Astrocyte of the spinal cord (primary cell): ENCODE measurements at places on chromosomes 1 and 21.
A peak's percentile ranks its signal among the peaks of the same experiment; 100 is the strongest.

GRCh38 chr21:25126564-25126963 lies 480.7 kb downstream of the MRPL39 start:
- DNase-seq: no peak

DNA sequence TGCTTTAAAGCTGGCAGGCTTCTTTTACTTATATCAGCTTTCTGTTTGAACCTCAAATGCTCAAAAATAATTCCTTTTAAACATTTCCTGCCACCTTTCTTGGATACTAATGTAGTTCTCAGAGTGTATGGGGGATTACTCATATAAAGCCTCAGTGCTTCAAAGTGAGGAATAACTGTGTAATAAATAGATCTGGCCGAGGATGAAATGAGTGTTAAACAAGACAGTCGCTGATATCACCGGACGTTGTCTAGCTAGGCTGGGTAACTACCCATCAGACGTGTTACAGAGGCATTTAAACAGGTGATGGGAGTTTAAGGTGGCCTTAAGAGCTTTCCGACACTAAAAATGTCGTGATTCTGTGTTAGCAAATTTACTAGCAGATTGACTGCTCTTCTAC lies 53.1 kb downstream of the VANGL2 start:
- no peak for DNase-seq

- no peak for DNase-seq
Observed at GRCh38 chr1:207868251-207868773, 42.6 kb downstream of the CD34 start.

DNA sequence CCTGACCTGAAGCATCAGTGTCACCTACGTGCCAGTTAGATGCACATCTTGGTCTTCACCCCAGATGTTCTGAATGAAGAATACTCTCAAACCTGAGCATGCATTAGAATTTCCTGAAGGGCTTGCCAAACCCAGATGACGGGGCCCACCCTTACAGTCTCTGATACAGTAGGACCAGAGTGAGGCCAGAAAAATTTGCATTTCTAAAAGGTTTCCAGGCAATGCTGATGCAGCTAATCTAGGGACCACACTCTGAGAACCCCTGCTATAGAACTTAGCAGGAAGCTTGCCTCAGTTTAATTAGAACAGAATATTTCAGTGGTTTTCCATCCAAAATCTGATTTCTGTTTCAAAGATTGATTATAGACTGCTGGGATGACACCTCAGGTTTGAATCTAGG lies 9.9 kb upstream of the CTBS start:
- DNase-seq: no peak

DNA sequence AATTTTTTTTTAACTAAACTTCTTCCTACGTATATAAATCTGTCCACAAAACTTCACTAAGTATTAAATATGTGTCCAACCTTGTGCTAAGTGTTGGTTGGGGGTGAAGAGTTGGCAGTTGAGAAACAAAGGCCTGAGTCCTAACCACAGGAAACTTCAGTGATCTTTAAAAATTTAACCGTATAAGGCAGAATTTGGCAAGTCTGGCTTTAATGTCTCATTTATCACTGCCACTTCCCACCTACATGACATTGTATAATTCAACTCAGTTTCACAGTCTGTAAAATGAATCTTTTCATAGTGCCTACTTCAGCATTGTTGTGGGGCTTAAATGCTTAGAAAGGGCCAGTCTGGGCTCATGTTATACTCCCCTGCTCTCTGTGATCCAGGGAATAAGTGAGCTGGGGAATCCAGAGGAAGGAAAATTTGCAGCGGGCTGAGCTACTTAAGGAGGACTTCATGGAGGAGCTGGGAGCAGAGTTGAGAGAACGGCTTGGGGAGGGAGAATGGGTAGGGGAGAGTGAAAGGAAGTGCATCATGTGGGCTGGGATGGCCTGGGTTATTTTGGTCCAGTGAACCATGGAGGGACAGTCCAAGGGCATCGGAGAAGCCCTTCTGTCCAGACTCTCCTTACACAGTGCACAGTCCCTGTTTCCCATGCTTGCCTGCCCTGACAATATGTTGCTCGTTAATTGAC lies 14.5 kb downstream of the IFNAR2 start:
- DNase-seq: no peak

- DNase-seq: no peak
Observed at GRCh38 chr1:58919959-58920321, 136.1 kb upstream of the JUN start.

DNA sequence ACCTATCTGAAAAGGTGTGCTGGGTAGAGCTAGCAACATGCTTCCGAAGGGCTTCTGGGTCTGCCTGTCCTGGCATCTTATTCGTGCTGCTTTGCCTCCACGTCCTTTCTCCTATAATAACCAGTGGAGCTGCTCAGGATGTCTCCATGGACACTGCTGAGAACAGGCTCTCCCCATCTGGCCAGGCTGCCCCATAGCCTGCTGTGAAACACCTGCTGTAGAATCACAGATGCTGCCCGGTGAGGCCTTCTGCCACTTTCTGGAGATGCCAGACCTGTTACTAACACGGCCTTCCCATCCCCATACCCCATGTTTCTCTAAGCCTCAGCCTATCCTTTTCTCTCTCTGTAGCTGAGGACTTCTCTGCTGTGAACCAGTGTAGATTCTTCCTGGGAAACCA lies 120.5 kb downstream of the IER5 start:
- no peak for DNase-seq

GRCh38 chr21:25036775-25037174 lies 570.5 kb downstream of the MRPL39 start:
- DNase-seq: no peak

DNA sequence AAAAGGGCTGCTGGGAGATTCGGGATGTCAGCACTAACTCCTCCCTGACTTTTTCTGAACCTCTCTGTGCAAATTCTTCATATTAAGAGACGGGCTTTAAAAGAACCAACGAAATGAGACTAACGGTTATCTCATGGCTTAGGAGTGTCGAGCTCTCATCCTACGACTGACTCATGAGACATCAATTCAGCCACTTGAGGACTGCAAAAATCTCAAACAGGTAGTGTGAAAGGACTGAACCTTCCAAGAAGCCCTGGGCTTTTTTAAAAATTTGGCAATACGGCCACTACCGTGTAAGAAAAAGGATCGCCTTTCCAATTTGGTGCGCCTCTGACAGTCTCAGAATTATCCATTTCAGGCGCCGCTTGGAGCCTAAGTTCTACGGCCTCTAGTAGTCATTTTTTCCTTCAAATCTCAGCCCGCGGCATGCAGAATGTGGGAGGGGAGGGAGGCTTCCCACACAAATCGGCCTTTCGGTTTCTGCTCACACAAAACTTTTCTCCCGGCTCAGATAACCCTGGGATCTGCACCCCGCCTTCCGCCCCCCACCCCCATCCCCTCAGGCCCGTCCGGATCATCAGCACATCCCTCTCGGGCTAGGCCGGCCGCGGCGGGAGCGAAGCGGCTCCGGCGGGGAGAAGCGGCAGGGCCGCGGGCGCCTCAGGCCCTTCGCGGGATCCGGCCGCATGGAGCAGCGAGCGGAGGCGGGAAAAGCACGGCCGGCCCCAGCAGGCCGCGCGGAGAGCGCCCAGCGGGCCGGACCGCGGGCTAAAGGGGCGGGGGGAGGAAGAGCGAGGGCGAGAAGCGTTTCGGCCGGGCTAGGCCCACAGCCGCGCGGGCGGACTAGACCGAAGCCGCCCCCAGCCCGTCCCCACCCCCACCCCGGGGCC lies 618 bp downstream of the HNRNPR start:
- peak; percentile 70 for DNase-seq

DNA sequence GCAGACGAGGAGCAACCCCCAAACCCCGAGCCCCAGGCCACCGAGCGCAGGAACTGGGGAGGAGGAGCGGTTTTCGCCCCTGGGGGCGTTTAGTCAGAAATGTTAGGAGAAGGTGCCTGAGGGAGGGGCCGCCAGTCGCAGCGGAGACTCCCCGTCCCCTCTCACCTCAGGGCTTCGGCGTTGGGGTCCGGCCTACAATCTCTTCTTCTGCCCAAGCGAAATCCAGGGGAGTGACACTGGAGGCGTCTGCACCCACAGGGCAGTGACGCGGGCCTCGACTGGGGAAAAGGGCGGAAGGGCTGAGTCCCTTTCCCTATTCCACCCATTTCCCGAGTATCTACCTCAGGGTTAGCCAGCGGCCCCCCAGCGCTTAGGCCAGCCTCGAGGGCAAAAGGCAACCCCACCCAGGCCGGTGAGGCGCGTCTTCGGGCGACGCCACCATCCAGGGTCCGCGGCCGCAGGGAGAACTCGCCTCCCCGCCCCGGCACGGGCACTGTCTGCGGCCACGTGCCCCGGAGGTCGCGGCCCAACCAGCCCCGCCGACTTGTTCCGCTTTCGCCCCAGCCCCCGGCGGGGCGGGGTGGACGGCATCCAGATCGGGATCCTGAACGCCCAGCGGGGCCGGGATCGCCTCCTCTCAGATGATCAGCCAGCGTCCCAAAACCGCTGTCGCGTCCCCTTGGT lies 118.7 kb upstream of the BARHL2 start:
- DNase-seq: no peak

GRCh38 chr1:31238986-31239613 lies 587 bp downstream of the NKAIN1 start:
- DNase-seq: peak; percentile 5

DNA sequence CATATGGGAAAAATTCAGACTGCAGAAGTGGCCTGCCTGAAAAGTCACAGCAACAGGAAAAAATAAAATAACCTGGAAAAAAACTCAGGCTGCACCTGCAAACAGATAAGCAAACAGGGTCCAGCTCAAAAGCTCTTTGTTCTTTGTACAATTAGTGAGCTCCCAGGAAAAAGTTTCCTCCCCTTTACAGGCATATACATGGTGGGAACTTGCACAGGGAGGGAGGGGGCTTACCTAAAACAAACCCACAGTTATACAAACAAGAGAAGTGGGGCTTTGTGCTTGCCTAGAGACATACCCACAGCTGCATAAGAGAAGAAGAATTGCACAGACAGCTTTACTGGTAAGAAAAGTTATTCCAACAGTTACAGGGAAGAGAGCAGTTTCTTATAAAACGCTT lies 31.7 kb upstream of the COG2 start:
- no peak for DNase-seq

DNA sequence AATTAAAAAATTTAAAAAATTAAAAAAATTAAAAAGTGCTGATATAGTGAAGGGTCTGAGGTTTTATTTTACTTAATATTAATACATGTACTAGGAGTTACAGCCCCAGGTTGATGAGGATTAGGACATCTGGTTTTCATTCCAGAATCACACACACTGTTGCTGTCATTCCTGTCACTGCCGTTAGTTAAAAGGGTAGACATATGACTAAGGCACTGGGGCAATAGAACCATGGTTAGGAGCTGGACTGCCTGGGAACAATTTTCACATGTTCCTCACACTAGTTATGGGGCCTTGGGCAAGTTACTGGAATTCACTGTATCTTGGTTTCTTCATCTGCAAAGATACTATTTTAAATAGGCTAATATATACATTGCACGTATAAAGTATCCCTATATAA lies 191.8 kb upstream of the DPYD start:
- DNase-seq: no peak

- DNase-seq: no peak
Observed at GRCh38 chr1:197173571-197174507, 27.4 kb upstream of the ASPM start.

GRCh38 chr1:71087060-71087459 lies 6.2 kb upstream of the ZRANB2 start:
- no peak for DNase-seq

- DNase-seq: no peak
Observed at GRCh38 chr1:43850591-43851233, 82.9 kb upstream of the ARTN start.

DNA sequence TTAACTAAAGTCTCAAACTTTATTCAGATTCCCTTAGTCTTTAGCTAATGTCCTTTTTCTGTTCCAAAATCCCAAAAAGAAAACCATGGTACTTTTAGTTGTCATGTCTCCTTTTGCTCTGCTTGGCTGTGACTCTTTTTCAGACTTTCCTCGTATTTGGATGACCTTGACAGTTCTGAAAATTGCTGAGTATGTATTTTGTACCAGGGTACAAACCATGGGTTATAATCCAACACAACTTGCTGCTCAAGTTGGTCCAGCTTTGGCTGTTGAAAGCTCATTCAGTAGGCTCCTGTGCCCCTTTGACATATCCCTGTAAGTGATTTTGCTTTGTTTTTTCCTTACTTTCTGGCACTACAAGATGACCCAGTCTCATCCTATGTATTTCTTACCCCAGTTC lies 51.7 kb downstream of the PALMD start:
- DNase-seq: no peak

DNA sequence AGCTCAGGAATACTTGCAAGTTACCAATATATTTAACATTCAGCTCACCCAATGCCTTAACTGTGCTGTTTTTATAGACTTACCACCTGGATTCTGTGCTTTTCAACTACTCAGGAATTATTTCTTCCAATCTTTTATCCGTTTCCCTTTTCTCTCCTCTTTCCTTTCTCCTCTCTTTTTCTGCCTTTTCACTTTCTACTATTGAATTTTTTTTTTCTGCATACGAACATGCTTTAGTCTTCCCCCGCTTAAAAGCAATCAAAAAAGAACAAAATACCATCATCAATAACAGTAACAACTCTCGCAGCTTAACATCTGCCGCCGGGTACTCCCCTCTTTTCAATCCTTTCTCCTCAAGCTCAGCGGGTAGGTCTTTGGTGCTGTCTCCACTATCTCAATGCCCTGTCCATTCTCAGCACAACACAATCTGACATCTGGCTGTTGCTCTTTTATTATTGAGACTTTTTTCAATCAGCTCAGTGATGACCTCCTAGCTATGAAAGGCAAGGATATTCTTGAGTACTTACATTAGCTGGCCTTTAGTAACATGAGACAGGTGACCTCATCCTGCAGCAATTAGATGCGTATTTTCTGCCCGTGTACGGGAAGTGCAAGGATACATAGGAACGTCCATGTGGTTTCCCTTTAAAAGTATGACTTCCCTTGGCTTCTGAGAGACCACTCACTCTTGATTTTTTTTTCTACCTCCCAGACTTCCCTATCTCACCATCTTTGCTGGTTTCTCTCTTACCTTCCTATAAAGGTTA lies 40.2 kb upstream of the SIPA1L2 start:
- peak; percentile 62 for DNase-seq

DNA sequence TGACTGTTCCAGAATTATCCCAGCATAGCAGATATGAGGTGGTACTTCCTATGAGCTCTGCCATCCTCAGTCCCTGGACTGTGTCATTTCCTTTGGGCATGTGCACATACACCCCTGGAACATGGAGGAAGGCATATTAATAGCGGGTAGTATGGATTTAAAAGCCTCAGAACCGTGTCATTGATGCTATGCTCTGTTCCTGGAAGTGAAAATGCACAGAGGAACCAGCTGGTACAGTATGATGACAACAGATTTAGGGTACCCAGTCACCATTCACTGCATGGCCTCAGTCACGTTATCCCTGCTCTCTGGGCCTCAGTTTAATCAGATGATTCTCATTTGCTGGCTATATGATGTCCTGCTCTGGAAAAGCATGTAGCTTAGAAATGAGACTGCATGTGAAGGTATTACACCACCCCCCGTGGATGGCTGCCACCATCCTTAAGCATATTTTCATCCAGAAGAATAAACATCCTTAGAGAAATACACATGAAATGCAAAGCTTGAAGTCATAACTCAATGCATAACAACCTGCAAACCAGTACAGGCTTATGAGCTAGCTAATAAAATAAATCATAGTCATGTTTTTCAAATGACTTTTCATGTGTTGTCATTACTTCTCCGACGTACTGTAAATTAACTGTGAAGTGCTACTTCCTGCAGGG lies 37.8 kb downstream of the SETD4 start:
- no peak for DNase-seq
